ENCODE measurements at places on chromosomes 6 and 20.

DNA sequence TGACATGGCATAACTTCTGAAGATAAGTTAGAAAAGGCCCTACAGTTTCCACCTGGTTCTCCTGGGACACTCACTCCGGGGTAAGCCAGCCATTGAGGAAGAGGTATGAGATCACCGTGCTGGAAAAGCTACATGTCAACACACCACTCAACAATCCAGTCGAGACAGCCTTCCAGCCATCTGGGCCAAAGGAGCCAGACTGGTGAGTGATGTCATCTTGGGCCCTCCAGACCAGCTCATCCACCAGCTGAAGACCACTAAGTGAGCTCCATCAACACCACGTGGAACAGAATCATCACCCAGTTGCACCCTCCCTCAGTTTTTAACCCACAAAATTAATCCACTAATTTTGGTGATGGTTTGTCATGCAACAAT, 32.3 kb upstream of the RSPO4 start:
- no peak for DNase-seq

DNA sequence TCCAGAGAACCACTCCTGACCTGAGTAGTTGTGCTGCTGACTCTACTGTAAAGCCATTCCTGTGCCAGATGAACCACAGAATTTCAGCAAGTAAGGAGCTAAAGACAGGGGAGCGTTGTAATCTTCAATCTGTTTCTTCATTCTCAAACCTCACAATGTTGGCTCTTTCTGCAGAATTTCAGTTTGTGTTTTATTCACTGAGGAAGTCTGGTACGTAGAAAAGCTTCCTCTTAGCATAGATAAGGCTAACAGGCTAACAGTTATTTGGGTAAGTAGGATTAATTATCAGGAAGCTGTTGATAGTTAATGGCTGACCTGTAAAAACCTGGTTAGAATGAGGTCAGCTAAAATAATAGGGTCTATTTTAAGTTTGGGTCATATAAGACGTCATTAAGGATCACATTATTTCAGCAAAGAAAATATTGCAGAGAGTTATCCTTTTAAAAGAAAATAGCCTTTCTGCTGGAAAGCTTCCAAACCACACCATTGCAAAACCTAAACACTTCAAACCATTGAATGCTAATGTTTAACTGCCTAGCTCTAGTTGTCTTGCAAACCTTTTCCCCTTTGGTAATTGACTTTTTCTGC, 14.1 kb upstream of the TENT5A start:
- peak; percentile 77 for DNase-seq

DNA sequence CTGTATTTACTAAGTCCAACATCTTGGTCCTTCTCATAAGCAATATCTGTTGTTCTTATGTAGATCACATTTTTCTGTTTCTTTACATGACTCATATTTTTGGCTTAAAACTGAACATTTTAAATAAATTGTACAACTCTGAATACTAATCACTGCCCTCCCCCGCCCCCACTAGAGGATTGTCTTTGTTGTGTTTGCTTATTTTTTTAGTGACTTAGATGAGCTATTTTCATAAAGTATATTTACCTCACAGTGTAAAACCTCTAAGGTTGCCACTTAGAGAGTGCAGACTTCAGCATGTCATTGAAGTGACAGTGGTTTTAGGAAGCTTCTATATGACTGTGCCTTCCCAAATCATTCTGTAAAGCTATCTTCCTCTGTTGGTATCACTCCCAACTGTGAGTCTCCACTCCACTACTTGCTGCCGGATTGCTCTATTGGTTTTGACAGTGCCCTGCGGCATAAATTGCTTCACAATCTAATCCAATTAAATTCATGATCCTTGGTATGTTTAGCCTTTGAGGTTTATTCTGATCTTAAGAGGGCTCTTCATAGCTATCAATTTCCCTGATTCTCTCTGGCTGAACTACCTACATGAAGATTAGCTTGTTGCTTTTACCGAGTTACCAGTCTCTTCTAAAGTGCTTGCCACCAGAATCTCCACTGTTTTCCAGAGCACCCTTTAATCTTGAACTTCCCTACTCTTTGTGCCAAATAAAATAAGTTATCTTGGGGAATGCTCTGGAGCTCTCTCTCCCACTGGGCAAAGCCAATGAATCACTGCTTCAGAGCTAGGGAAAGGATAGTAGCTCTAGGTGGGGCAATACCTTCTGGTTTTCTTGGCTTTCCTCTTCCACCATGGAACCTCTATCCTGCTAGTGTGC, 33.0 kb downstream of the SPTLC3 start:
- peak; percentile 19 for DNase-seq

DNA sequence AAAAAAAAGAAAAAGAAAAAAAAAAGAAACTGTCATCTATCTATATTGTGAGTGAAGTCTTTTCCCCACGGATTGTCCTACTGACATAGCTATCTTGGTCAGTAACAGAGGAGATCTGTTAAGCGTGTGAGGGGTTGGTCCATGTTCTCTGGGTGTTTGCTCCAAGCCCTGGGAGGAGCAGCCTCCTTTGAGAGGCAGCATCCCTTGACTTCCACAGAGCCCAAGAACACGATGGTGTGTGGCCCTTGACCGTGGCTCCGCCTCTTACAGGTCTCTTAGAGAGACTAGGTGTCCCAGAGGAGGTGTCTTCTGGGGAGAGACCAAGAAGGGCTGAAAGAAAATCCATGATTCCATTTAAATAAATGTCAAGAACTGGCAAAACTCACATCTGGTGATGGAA, 60.1 kb upstream of the GTSF1L start:
- no peak for DNase-seq

- DNase-seq = no peak
Observed at GRCh38 chr6:159904497-159904911, 13.7 kb downstream of the MAS1 start.

- DNase-seq = no peak
Observed at GRCh38 chr6:109239160-109239559, 143.1 kb downstream of the CD164 start.

GRCh38 chr6:148700741-148701311, 46.0 kb upstream of the UST start:
- DNase-seq = peak; percentile 73

GRCh38 chr6:17610835-17611234, 10.7 kb downstream of the FAM8A1 start:
- DNase-seq = no peak

GRCh38 chr6:118963003-118963402, 28.0 kb upstream of the MCM9 start:
- DNase-seq = peak; percentile 41

DNA sequence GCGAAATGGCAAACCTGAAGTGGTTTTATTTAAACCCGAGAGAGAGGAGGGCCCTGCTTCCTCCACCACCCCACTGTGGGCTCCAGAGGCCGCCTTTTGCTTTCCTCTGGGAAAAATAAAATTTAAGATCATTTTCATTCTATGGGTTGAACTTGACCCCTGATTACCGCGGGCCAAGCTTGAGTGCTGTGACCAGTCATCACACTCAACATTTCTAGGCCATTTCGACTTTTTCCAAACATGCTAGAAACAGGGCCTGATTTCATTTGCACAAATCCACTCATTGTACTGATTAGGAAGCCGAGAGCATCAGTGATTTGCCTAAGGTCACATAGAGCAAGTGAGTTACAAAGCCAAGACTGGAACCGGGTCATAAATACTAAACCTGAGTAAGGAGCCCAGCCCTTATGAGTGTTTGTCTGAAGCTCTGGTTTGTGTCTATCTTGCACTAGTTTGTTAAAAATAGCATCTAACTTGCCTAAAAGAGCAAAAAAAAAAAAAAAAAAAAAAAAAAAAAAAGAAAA, 179.7 kb downstream of the DLL1 start:
- DNase-seq = no peak

- no peak for DNase-seq
Observed at GRCh38 chr6:160750276-160750689, 48.2 kb downstream of the PLG start.

- no peak for DNase-seq
Observed at GRCh38 chr6:25052181-25052580, 116.4 kb upstream of the RIPOR2 start.

DNA sequence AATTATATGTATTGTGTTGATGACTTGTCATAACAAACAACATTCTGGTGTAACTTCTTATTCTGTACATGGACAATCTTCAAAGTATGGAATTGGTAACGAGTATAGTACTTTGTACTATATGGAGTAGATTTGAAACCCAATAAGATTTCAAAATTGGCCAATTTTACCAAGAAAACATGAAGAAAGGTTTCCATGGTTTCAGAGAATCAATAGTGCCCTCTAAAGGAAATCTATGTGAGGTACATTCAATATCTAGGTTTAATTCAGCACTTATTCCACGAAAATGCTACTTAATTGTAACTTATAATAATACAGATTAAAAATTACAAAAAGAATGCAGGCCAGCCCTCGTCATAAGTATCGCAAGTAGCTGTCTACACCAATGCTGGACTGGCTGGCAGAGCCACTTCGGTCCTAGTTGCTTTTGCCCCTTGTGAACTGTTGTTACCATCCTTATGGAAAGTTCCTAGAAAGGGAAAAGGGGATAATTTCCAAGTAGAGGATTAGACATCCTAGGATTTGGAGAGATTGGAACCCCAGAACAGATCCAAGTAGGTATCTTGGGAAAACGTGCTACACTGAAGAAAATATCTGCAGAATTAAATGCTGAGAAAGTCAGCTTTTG, 70.9 kb downstream of the LCA5 start:
- DNase-seq = peak; percentile 47

DNA sequence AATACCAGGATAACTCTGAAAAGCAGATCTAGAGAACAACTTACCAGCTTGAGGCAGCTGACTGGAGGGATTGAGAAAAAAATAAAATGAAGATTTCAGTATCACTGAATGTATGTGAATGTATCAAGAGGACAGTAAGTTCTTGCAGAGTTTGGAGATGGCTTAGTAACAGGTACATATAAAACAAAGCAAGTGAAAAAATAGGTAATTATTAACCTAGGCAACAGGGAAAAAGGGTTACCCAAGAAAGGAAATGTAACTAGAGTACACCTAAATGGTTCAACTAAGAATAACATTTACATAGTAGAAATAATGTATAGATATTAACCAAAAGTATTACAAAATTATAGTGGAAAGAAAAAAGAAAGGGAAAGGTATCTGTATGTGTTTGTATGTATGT, 67.3 kb downstream of the NRSN1 start:
- DNase-seq = no peak

All from ELR (cell line).